ENCODE measurements at places on chromosomes 6 and 20. TPM values are rescaled to one million over a fixed set of nuclear protein-coding genes. Genes with fewer than 3 reads are reported as not detected.

The IL20RA gene
- 10.9 TPM for total RNA-seq

The CST5 gene
- not detected for total RNA-seq

The PRRT1 gene
- 1.2 TPM for total RNA-seq

The KCNQ2 gene
- not detected for total RNA-seq

The SF3B5 gene
- total RNA-seq: 112 TPM

The LTB gene
- total RNA-seq: 10.0 TPM

The ITPR3 gene
- total RNA-seq: 74.7 TPM

Data from lower lobe of right lung (tissue), 2 donors.